ENCODE measurements at places on chromosomes 13 and 19.

GRCh38 chr19:11179716-11180297 lies 17.5 kb downstream of the KANK2 start:
- DNase-seq, result no peak

DNA sequence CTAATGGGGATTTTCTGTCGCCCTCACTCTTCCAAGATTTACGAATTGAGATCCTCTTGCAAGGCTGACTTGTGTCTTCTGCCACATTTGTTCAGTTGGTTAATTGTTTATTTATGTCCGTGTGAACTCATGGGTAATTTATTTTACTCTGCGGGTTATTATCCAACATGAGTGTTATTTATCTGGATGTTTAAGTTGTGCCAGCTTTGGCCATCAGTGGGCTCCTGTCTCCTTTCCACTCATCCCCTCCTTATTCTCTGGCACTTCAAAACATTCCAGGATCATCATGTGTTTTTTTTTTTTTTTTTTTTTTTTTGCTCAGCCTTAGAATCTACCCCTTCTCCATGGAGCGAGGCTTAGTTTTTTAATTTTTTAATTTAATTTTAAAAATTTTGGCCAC lies 19.0 kb downstream of the ACP7 start:
- DNase-seq, result no peak

- no peak for DNase-seq
Measured at GRCh38 chr13:24900507-24900906, 136.5 kb downstream of the RNF17 start.

GRCh38 chr13:107770541-107770940 lies 444.8 kb downstream of the LIG4 start:
- DNase-seq, result no peak

DNA sequence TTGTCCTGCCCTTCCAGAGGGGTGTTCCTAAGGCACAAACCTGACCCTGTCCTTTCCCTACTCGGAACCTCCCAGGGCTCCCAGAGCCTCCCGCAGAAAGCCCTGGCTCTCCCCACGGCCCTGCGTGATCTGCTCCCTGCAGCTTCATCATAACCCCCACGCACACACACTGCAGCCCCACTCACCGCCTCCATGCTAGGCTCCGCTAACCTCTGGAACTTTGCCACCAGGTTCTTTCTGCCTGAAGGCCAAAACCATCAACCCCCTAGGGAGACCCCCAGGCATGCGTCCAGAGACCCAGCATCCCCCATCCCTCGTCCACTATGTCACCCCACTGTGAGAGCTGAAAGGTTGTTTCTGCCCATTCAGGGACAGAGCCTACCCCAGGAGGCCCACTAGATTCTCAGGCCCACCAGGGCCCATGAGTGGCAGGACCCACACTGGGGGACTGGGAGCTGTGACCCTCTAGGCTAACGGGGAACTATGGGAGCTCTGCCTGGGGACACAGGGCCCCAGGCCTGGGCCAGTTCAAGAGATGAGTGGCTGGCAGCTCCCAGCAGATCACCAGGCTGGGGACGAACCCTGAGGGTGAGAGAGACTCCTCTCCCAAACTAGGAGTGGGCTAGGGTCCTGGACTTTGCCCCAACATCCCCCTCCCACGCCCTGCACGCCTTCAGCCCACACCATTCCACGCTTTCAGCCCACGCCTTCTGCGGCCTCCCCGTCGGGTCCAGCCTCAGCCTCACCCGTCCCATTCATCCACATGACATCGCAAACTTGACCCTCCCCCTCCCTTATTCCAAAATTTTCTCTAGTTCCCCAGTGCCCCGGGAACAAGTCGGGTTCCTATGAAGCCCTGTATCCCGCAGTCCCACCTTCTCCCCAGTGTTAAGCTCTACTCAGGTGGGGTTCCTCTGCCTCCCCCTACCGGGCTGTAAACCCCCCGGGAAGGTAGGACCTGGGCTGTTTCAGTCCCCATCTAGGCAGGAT lies 33.2 kb upstream of the PNMA8B start:
- DNase-seq, result no peak

GRCh38 chr13:51125495-51126226 lies 14.6 kb upstream of the C13orf42 start:
- DNase-seq, result peak; percentile 48

- DNase-seq, result no peak
Measured at GRCh38 chr13:59979589-59979988, 184.1 kb downstream of the DIAPH3 start.

GRCh38 chr13:89966524-89966923 lies 1381.0 kb upstream of the MIR17HG start:
- no peak for DNase-seq

DNA sequence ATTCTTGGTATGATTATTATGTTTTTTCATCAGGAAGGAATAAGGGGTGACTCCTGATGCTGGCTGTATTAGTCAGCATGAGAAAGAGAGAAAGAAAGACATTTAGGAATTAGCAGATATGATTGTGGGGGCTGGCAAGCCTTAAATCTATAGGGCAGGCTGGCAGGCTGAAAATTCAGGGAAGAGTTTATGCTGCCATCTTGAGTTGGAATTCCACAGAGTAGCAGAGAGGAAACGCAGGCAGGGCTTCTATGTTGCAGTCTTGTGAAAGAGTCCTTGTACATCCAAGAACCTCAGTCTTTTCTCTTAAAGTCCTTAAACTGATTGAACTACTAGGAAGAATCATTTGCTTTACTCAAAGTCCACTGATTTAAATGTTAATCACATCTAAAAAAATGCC lies 262.7 kb upstream of the SLC10A2 start:
- no peak for DNase-seq

DNA sequence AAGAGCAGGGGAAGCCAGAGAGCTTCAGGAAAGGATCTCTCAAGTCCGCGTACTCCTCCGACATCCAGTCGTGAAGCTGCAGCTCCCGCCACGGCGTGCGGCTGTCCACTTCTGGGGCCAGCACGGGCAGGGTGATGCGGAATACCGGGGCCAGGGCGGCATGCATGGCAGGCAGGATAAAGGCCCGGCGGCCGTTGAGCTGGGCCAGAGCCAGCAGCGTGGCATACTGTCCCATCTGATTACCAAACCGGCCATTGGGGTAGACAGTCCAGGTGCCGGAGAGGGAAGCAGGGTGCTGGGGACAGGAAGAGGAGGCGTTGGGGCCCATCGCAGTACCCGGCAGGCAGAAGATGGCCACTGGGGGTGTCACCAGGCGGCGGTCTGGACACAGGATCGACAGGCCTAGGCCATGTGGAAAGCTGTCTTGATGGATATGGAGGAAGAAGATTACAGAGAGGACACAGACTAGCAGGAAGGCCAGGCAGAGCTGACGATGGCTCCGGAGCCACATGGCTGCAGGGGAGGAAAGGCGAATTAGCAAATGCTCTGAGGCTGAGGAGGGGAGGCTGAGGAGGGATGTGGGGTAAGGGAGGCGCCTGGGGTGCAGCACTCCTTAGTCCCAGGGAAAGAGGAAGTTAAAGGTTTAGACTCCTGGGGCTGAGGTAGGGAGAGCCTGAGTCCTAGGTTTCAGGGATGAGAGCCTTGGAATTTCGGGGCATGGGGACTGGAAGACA lies 1.5 kb downstream of the FUT1 start:
- no peak for DNase-seq

- DNase-seq, result no peak
Measured at GRCh38 chr13:99267927-99268326, 9.7 kb upstream of the GPR18 start.

GRCh38 chr13:110449219-110450015 lies 112.1 kb downstream of the RAB20 start:
- no peak for DNase-seq

DNA sequence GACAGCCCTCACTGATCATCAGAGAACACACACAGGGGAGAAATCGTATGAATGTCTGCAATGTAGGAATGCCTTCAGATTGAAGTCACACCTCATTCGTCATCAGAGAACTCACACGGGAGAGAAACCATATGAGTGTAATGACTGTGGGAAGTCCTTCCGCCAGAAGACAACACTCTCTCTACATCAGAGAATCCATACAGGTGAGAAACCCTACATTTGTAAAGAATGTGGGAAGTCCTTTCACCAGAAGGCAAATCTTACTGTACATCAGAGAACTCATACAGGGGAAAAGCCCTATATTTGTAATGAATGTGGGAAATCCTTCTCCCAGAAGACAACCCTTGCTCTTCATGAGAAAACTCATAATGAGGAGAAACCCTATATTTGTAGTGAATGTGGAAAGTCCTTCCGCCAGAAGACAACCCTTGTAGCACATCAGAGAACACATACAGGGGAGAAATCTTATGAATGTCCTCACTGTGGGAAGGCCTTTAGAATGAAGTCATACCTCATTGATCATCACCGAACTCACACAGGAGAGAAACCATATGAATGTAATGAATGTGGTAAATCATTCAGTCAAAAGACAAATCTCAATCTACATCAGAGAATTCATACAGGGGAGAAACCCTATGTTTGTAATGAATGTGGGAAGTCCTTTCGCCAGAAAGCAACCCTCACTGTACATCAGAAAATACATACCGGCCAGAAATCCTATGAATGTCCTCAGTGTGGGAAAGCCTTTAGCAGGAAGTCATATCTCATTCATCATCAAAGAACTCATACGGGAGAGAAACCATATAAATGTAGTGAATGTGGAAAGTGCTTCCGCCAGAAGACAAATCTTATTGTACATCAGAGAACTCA lies 32.5 kb downstream of the ZNF567 start:
- no peak for DNase-seq

DNA sequence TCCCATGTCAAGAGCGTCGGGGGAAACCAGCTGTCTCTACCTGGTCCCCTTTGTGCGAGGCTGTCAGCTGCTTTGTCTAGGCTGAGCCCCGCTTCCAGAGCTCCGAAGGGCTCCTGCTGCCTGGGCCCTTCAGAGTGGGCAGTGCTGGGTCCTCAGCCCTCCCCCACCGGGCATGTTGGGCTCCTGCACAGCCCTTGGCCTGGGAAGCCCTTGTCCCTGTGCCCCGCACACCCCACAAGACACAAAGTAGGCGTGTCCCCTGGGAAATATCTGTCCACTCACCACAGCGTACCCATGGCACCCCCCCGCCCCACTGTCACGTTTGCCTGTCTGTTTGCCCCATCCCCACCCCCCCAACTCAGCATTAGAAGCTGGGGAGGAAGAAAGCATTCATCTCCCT lies 39.6 kb upstream of the RANBP3 start:
- no peak for DNase-seq

DNA sequence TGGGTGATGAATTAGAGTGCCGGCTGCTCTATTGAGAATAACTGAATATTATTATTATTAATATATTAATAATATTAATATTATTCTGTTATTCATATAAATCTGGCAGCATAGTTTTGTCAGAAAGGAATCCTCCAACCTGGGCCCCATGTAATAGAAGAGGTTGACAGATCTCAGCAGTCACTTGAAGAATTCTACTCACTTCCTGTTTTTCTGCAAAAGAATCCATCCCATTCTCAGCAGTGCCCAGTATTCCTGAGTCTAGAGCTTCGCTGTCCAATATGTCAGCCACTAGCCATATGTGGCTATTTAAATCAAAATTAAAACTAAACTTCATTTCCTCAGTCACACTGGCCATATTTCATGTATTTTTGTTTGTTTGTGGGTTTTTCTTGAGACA lies 72.4 kb upstream of the USPL1 start:
- DNase-seq, result no peak

DNA sequence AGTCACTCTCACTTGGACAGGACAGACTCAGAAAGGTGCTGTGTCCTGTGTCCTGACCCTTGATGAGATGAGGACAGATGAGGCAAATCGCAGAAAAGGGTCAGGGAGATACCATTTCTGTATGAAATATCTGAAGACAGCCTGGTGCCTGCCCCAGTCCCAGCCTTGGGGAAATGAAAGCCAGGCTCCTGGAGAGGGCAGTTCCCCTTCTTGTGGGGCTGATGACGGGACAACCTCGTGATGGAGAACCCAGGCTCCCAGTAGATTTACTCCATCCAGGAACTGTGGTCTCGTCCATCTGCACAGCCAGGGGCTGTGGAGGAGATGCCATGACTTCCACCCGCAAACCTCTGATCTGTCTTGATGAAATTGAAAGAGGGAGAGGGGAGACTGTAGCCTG lies 13.8 kb downstream of the LILRB1 start:
- DNase-seq, result no peak

DNA sequence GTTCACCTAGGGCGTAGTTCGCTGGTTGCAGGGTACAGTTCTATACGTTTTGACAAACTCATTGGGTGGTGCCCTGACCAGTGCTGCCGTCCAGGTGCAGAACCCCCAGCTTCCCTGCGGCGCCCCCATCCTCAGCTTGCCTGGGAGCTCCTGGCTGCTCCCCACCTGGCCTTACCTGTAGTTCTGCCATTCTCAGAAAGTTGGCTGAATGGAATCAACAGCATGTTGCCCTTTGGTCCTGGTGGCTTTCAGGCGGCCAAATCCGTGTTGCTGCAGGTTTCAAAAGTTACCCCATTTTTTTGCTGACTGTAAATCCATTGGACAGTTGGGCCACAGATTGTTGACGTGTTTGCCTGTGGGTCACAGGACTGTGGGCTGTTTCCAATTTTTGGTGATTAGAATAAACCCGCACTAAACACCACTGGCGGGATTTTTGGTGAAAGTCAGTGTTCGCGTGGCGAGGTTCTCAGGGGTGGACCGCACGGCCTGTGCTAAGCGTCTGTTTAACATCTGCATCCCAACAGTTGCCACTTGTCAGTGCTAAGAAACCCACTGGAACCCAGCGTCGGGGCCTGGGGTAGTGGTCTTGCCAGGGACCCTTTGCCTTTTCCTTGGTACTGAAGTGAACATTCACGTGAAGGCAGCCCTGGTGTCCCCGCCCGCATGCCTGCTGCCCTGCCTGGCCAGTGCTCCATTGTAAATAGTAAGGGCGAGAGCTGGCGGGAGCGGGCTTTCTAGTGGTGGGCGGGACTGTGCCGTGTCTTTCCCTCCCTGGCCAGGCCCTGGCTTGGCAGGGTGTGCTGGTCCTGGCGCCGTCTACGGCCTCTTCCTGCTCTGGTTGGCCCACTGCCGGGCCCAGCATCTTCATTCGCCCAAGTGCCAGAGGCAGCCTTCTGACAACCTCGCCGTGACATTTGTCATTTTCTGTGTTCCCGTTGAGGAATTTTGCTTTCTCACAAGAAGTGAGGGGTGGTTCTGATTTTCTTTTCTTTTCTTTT lies 3.3 kb downstream of the DOT1L start:
- no peak for DNase-seq

DNA sequence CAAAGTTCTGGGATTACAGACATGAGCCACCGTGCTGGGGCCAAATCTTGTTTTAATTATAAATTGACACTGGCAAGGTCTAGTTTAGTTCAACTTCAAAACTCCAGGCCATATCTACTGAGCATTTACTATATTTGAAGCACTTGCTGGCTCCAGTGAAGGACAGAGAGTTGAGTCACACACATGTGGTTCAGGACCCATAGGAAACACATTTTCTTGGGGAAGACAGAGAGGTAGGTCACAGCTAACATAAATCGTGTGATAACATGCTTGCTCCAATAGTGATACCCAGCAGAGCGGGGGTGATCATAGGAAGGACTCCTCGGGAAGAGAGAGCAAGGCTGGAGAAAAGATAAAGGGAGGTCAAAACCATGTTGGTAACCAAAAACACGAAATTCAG lies 170.6 kb upstream of the TSC22D1 start:
- no peak for DNase-seq

GRCh38 chr13:112001571-112001970 lies 65.4 kb upstream of the SOX1 start:
- DNase-seq, result no peak

GRCh38 chr19:32289566-32290210 lies 55.7 kb upstream of the ZNF507 start:
- no peak for DNase-seq

Data from CD4-positive, alpha-beta T cell treated with Interleukin-10 for 1 hour (primary cell).